ENCODE measurements at places on chromosomes 6 and 20.

DNA sequence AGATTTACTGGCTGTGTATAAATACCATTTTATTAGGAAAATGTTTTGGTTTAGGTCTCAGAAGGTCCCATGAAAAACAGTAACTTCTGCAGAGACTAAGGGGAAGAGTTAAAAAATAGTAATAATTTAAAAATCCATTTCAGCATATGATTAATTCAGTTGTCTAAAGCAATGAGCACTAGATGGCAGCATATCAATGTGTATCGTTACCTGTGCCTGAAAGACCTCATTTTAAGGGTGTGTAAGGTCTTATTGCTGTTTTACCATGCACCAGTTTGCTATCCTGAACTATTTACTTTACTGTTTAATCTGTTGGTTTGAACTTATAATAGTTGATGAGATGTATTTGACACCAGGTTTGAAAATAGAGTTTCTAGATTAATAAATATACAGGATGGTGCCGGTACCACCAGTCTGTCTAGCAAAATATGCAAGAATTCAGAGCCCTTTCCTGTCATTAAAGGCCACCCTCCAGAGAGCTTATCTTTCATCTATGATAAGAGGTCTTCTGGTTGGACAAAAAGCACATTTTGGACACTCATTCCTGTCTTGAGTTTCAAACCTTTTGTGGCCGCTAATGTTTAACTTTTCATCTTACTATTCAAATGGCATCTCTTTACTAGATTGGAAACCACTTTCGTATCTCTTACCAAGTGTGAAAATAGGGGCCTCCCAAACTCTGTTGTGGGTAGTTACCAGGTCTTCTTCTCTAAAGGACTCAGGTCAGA is 8.9 kb upstream of the AHI1 start:
- peak; percentile 59 for DNase-seq

DNA sequence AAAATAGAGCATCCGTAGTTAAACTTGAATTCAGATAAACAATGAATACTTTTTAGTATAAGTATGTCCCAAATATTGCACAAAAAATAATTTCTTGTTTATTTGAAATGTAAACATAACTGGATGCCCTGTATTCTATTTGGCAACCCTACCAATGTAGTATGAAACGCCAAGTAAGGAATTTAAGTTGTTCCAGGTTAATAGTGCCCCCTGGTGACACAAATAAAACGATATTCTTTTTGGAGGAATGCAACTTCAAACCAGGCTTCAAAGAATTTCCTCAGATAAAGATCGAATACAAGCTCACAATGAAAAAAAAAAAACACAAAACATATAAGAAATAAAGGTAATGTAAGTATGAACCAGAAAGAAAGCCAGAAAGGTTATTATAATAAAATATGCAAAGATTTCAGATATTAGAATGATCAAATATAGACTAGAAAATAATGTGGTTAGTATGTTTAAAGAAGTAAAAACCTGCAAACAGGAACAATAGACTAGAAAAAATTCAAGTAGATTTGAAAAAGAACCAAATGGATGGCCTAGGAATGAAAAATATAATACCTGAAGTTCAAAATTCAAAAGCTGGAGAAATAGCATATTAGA is 18.4 kb upstream of the AKAP7 start:
- DNase-seq, result peak; percentile 62

DNA sequence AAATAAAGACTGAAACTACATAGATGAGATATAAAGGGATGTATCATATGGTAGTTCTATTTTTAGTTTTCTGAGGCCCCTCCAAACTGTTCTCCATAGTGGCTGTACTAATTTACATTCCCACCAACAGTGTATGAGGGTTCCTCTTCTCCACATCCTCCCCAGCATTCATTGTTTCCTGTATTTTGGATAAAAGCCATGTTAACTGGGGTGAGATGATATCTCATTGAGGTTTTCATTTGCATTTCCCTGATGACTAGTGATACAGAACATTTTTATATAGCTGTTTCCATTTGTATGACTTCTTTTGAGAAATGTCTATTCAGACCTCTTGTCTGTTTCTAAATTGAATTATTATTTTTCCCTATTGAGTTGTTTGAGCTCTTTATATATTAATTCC is 229.3 kb downstream of the RFPL4B start:
- no peak for DNase-seq

DNA sequence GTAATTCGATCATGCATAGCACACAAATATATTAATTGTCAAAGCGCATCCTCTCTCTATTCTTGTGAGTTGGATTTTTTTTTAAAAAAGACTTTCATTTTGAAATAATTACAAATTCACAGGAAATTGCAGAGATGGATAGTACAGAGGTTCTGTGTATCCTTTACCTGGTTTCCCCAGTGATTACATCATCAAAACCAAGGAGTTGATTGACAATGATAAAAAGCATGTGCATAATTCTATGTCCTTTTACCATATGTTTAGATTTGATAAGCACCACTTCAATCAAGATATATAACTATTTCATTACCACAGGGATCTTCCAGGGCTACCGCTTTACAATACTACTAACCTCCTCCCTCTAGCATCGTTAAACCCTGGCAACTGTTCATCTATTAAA is 40.2 kb downstream of the CCN2 start:
- DNase-seq, result no peak

DNA sequence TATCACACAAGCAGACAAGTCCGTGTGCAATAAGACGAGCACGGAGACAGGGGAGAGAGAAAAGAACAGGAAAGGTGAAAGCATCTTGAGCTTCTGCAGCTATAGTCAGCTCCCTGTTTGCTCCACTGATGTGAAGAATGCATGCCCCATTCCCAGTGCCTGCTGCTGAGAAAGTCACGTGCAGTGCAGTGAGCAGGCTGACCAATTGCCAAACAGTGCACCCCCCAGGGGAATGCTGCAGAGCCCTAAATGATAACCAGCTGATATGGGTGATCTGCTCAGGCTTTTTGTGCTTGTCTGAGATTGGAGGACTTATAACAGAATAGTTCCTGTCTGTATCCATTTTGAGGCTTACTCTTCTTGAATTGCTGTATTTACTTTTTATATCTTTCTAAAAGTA is 121.5 kb downstream of the PACRG start:
- DNase-seq, result no peak

DNA sequence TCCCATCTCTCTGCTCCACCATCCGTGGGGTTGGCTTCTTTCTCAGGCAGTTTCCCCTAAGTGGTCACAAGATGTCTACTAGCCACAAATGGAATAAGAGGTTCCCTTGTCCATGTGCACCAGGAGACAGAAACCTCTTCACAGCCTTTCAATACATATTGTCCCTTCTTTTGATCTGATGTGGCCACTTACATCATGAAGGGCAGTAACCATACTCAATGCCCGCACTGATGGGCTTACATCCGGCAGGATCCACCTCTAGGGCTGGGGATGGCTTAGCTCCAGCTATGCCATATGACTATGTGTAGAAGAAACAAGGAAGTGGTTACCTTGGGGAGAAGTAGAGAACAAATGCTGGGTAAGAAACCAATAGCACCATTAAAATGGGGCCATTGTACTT is 64.4 kb downstream of the PLEKHG1 start:
- DNase-seq, result no peak

DNA sequence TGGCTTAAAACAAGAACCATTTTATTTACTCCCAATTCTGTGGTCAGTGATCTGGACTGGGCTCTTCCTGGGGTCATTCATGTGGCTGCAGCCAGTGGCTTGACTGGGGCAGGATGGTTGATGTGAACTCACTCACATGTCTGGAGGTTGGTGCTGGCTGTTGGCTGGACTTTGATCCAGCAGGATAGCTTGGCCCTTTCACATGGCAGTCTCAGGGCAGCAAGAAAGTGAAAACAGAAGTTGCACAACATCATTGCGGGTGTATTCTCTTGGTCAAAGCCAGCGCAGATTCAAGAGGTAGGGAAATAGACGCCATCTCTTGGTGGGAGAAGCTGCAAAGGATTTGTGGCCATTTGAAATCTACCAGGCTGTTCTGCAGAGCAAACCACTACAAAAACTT is 77.2 kb downstream of the MDGA1 start:
- DNase-seq, result no peak

DNA sequence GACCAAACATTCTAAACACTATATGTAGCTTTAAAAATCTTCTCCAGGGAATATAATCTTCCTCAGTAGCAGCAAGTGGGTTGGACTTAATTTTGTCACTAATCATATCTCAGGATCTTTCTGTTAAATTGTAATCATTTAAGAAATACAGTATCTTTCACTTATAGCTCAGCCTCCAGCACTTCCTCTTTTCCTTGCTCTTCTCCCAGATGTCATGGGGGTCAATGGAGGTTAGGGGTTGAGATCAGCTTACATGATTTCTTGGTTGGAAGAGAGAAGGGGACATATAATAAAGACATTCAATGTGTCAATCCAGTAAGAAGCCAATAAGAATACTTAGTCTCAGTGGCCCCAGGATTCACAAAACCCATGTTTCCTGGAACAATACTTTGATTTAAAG is 15.7 kb upstream of the REPS1 start:
- DNase-seq, result no peak

DNA sequence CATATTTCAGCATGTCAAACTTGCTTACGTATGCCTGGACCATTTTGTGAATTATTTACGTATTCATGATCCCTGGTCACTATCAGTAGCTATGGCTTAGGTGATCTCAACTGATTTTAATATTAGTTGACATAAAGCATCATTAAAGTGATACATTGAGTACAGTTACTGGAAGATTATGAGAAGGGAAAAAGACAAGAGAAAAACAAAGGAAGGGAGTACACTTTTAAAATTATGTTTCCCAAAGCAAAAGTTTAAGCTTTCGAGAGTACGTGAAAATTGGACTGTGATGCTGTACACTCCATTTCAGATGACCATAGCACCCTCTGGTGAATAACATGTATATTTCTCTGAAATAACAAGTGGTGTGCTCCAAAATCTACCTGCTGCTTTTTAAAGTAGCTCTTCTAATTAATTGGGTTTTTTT is 215.0 kb upstream of the HSF2 start:
- no peak for DNase-seq

- no peak for DNase-seq
Observed at GRCh38 chr20:44481719-44482416, 6.2 kb downstream of the TTPAL start.

All from GM12865 (cell line).